ENCODE measurements at places on chromosomes 6 and 20. TPM values are rescaled to one million over a fixed set of nuclear protein-coding genes. Genes with fewer than 3 reads are reported as not detected.

Gene PXDC1
- 2.2 TPM for total RNA-seq

GRCh38 chr6:42250274-42250931, 32.7 kb upstream of the MRPS10 start:
- no peak for DNase-seq

DNA sequence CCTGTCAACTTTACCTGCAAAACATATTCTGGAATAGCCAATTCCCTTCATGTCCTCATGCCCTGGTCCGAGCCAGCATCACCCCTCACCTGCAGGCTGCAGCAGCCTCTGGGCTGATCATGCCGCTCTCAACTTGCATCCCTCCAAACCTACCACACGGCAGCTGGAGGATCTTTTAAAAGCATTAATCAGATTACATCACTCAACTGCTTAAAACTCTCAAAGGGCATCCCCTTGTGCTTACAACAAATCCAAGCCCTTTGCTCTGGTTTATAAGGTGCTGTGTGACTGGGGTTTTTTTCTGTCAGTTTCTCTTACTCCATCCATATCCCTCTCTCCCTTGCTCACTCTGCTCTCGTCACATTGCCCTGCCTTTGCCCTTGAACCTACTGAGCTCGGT, 24.0 kb downstream of the CD40 start:
- no peak for DNase-seq

- DNase-seq: no peak
These were observed 94.9 kb downstream of the OGFRL1 start for GRCh38 chr6:71383476-71383875.

Gene ULBP1
- 1.3 TPM for total RNA-seq

Gene RIPPLY2
- total RNA-seq: not detected

DNA sequence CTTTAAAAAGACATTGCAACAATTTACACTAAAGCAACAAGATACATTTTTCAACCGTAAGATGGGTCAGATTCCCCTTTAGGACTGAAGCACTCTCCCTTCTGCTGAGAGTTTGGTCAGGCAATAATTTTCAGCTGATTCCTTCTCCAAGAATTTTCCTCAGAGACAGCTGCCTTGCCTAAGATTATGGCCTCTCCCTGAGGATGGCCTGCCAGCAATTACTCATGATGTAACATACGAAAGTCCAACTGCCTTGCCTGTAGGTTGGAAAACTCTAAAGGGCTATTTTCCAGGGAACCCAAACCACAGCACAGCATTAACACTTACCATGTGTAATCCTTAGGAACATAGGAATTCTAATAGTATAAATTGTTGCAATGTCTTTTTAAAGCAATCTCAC, 229.1 kb upstream of the FLRT3 start:
- DNase-seq: no peak

DNA sequence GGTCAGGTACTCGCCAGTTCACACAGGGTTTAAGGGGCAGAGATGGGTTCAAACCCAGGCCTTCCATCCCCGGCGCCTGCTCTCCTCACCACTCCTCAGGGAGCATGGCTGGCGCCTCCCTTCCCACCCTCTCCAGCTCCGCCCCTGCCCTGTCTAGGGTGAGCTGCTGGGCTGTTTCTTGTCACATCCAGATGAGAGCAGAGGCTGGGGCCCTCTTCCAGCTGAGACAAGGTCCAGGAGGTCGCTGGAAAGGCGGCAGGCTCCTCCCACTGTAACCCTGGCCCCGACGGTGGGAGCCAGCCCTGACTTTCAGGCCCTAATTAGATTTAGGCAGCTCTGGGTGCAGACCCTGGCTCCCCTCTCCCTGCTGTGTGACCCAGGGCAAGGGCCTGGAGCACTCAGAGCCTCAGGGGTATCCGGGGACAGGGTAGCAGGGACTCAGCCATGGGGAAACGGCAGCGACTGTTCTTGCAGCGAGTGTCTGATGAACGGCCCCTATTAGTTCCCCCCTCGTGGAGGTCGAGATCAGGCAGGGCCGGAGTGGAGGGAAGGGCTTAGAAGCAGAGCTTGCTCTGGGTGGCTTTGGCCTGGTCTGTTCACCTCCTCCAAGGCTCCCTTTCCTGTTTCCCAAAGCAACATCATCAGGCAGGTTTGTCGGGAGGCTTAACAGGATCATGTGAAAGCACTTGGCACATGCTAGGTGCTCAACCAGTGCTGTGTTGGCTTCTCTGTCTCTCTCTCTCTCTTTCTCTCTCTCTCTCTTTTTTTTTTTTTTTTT, 33.4 kb downstream of the SNAI1 start:
- DNase-seq: no peak

Data from activated T-cell treated with anti-CD3 and anti-CD28 coated beads, Interleukin-2, amount 50 U/mL, for 4 hours (primary cell).